ENCODE measurements at places on chromosomes 11 and 22.

- DNase-seq, result no peak
These were observed 787.5 kb downstream of the OPCML start for GRCh38 chr11:132744771-132745170.

GRCh38 chr22:44882226-44882905, 127.4 kb downstream of the PHF21B start:
- DNase-seq, result no peak

DNA sequence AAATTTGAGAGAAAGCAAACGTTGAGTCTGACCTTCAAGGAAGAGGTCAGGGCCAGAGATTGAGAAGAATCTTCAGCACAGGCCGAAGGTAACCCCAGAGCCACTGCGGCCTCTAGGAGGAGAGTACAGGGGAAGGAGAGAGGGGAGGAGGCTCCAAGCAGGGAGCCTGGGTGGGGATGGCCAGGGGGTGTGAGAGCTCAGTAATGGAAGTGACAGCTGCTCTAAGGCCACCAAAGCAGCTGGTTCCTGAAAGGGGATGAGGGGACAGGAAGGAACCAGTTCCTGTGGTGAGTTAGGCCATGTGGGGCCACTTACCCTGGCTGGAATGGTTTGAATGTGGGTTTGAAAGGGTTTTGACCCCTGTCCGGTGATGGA, 46.1 kb downstream of the PISD start:
- DNase-seq, result no peak

GRCh38 chr11:12523180-12523924, 146.0 kb downstream of the PARVA start:
- no peak for DNase-seq

- DNase-seq, result no peak
These were observed 490.7 kb downstream of the MIAT start for GRCh38 chr22:27148055-27148454.

- DNase-seq, result no peak
These were observed 8.1 kb downstream of the INPP5J start for GRCh38 chr22:31130873-31131272.

- DNase-seq, result no peak
These were observed 4.8 kb upstream of the CHRNA10 start for GRCh38 chr11:3675971-3676370.

- DNase-seq, result no peak
These were observed 90.8 kb upstream of the APOA1 start for GRCh38 chr11:116928102-116928777.

DNA sequence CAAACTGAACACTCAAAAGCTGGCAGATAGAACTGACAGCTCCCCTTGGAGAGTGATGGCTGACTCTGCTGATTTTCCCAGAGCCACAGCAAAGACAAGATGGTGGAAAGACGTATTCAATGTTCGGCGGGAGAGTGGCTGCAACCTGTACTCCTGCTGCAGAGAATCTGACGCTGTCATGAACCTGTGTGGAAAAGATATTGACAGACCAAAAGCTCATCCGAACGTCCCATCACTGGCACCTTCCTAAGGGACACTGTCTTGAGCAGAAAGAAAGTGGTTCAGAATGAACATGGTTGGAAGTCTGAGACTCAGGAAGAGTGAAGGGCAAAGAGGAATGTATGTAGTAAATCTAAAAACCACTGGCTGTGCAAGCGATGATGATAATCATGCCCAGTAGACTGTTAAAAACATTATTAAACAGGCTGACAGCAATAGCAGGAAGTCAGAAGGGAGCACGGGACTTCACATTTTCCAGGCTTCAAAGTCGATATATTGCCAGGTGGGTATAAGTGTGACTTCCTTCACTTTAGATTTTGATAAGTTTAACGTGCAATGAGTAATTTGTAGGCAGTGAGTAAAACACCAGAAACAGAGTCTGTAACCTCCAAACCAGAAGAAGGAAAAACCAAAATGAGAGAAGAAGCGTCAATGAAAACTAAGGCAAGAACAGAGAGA, 6.2 kb upstream of the IL17REL start:
- no peak for DNase-seq

GRCh38 chr11:121198491-121198890, 94.1 kb upstream of the SC5D start:
- DNase-seq, result no peak

- DNase-seq, result no peak
These were observed 115.2 kb downstream of the CEP164 start for GRCh38 chr11:117442869-117443239.

- no peak for DNase-seq
These were observed 8.5 kb upstream of the SCN2B start for GRCh38 chr11:118184784-118185579.

DNA sequence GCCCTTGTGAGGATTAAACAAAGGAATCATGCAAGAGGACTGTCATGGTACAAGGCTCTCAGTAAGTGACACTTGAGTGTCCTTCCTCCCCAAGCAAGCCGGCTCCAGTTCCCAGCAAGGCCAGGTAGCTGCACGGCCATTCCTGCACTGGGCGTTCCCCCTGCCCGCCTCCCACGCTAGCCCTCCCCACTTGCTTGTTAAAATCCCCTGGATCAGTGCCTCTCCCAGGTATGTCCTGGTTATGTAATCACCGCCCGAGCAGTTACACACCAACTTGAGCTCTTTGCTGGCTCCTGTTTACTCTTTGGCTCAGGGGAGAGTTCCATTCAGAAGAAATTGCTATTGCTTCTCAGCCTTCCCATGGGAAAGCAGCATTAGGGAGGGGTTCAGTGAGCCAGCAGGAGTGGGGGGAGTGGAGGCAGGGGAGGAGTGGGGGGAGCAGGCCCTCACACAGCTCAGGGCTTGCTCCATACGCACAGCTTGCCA, 19.4 kb upstream of the MYEOV start:
- DNase-seq, result no peak

DNA sequence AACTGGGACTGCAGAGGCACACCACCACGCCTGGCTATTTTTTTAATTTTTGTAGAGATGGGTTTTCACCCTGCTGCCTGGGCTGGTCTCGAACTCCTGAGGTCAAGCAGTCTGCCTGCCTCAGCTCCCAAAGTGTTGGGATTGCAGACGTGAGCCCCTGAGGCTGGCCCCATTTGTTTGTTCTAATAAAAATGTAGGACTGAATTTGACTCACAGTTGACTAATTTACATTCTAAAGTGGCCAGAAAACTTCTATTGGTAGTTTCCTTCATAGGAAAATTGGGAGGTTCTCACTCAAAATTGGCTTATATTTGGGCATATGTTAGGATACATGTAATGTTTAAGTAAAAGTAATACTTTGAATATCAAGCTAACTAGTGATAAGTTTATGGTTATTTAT, 35.0 kb downstream of the PPFIA1 start:
- DNase-seq, result no peak

DNA sequence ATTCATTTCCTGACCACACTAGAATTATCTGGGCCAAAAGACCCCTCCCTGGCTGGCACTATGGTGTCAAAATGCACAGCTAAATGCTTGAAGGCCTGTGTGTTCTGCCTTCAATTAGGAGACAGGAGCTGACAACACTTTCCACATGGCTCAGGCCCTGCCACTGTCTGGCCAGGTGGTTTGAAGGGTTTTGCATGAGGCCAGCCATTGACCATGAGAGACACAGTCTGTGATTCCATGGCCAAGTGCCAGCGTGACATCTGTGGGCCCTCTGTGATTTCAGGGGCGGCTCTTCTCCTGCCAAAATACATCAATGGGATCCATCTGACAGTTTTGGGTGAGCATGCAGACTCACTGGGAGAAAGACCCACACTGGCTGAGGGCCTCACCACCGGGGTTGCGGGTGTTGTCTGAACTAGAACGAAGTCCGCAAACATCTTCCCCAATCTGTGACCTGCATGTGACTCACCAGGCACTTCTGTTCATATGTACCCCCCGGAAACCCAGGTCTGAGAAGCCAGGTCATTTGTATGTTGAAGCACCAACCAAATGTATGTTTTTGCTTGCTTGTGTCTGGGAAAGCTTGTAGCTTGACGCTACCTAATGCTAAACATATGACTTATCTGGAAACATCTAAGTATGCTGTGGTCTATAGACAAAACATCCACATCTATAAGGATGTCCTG, 20.7 kb upstream of the NAV2 start:
- no peak for DNase-seq

DNA sequence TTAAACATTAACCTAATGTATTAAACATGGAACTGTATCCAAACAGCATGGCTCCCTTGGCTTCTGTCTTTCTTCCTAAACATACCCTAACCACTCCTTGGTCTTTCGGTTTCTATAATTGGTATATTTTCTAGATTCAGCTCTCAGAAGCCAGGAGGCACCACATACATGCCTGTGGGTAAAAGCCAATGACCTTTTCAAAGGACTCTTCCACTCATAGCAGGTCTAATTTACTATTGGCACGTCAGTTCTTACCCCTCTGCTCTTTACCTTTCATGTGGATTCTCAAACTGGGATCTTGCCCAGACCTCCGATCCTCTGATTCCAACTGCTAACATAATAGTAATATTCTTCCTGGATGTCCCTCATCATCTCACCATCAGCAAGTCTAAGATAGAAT, 835.1 kb downstream of the NTM start:
- DNase-seq, result no peak

- DNase-seq, result no peak
These were observed 17.6 kb downstream of the F2 start for GRCh38 chr11:46736615-46737014.

DNA sequence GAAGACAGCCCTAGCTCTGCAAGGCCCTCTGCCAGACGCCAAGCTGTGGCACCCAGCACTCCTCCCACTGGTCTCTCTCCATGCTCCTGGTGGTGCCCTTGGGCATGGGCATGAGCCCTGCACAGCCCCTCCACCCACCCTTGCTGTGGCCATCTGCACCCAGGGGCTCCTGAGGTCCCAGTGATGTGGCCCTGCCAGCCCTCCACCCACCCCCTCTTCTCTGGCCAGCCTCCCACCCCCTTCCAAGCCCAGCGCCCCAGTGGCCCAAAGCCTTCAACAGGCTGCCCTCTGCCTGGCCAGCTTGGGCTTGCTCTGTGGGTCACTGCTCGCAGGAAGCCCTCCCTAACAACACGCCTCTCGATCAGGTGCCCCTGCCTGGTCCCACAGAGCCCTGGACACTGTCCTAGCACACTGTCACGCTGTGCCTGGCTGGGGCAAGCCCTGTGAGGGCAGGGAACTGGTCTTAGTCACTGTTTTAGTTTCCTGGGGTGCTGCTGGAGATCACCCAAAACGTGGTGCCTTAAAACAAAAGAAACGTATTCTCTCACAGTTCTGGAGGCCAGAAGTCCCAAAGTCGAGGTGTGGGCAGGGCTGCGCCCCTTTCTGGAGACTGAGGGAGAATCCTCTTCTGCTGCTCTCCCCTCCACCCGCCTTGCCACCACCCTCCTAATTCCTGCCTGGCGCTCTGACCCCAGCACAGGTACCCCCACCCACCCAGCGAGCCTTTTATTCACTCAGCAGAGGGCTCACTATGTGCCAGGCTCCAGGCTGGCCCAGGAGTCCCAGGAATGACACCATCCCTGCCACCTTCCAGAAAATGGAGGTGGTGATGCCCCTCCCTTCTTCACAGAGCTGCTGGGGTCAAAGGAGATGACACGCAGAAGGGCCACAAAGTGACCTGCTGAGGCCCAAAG, 14.7 kb downstream of the SULT4A1 start:
- no peak for DNase-seq

- DNase-seq, result no peak
These were observed 105.1 kb downstream of the FEZ1 start for GRCh38 chr11:125390946-125391345.

DNA sequence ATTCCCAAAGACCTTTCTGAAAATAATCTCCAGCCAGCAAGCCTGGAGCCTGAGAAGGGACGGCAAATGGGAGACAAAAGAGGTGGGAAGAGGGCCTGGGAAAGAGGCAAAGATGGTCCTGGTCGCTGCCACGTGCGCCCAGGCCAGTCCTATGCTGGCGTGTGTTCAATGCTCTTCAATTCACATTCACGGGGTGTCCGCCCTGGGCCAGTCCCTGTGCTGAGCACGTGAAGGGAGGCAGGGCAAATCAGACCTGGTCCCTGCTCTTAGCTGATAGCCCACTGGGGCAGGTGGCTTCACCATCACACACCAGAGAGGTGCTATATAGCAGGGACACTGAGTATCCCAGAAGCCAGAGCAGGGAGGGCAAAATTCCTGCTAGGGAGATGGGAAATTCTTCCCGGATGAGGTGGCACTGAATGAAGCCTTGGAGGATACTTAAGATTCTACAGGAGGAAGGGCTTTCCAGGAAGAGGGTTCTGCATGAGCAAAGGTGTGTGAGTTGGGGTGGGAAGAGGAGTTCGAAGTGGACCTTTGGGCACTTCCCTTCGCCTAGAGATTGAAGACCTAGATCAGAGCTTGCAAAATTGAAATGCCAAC, 148.2 kb downstream of the CHST1 start:
- no peak for DNase-seq

GRCh38 chr11:75233754-75234172, 6.8 kb upstream of the TPBGL start:
- no peak for DNase-seq

- DNase-seq, result no peak
These were observed 4.5 kb upstream of the RHOG start for GRCh38 chr11:3845246-3845645.

GRCh38 chr22:46001426-46002106, 24.6 kb upstream of the WNT7B start:
- no peak for DNase-seq

GRCh38 chr11:47328449-47329390, 23.8 kb downstream of the MYBPC3 start:
- DNase-seq, result no peak

DNA sequence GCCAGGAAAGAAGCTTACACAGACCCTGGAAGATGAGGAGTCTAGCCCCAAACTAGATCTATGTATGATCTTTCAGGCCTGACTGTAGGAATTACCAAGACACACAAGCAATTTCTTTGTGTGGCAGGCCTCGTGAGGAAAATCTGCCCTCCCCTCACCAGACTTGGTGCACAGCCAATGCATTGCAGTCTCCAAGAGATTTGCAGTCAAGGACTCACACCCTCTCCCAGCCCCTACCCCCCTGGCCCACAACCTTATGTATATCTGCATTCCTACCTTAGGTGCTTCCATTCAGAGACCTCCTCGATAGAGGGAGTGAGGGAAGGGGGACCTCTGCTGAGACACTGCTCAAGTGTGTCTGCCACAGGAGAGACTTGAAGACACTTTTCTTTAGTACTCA, 9.8 kb downstream of the OR8B12 start:
- DNase-seq, result no peak

DNA sequence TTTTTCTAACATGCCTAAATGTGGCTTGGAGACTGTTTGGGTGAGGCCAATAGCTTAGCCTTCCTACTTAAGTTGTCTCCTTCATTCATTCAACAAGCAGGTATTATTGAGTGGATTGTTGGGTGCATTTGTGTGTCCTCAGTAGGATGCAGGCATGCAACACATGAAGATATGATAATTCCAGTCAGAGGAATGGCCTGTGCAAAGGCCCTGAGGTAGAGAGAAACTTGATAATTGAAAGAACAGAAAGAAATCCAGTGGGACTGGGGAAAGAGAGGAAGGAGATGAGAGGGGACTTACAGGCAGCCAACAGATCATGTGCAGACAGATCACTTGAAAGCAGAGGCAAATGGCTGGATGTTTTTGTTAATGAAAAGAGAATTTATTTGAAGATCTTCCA, 15.3 kb upstream of the PRAME start:
- DNase-seq, result no peak

- DNase-seq, result no peak
These were observed 145.7 kb downstream of the SHANK2 start for GRCh38 chr11:71106671-71107070.

Measured in NCI-H187 (cell line).